ENCODE measurements at places on chromosomes 7 and 10. TPM values are rescaled to one million over a fixed set of nuclear protein-coding genes. Genes with fewer than 3 reads are reported as not detected.

DNA sequence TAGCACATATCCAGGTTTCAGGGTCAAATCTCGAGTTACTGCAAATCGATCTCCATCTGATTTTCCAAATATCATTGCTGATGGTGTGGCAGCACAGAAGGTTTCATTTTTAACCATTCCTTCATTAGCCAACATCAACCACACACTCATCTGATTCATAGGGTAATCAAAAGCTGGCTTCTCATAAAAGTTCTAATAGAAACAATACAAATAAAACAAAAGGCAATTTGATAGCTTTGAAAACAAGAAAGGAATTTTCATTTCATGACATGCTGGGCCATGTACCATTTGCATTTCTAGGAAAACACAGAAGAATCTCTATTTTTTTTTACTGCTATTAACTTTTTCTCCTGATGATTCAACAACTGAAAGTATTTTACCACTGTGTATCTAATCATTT is 147.7 kb upstream of the SLC26A5 start:
- H3K4me3 ChIP-seq = no peak overlapping the region
- H3K27ac ChIP-seq = no peak overlapping the region
- no peaks in the 10 kb centered on the region for H3K4me1 ChIP-seq
- no peaks in the 10 kb centered on the region for H3K27me3 ChIP-seq
- H3K36me3 ChIP-seq = no peaks in the 10 kb centered on the region

DNA sequence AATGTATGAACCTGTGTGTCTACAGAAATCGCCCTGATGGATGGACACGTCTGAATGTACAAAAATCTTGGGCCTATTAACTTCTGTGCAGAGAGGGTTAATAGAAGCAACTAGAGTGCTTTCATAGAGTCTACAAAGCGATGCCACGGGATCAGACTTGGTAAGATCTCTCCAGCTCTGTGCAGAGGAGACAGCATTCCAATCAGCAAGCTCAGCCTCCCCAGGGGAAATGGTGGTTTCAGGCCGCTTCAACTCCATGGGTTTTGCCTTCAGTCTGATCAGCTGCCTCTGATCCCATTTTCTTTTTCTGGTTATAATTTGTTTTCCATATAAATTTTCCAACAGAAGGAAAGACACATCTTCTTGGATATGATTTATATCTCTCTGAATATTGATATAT is 35.1 kb upstream of the COBL start:
- no peak for DNase-seq
- no peaks in the 10 kb centered on the region for H3K36me3 ChIP-seq
- H3K27me3 ChIP-seq = no peaks in the 10 kb centered on the region
- H3K4me1 ChIP-seq = no peaks in the 10 kb centered on the region

DNA sequence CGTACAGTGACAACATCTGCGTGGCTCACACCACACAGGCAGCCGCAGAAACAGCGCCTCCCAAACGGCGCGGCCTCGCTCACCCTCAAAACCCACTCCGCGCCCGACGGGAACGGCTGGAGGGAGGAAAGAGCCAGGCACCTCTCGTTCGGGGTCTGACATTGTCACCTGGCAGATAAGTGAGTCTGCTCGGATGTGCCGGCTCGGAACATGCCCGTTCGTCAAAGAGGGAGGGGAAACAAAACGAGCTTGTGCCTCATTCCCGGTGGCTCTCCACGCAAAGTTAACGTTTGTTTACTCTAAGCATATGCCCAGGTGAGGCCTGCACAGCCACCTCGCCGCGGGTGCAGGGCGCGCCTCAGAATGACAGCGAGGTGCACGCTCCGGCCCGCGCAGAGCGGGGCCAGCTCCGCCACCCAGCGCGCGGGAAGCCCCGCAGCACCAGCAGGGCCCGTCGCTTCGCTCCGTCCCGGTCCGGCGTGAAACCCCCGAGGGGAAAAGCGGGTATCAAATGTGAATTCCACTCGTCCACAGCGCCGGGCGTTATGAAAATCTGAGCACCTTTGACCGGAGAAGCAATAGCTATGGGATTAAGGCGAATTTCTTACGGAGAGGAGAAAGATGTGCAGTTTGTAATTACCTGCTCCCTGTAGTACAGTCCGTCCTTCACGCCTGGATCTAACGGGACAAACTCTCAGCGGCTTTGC is 13.1 kb downstream of the CNPY1 start:
- DNase-seq = no peak
- H3K4me1 ChIP-seq = no peaks in the 10 kb centered on the region
- H3K27ac ChIP-seq = no peak overlapping the region
- no peak overlapping the region for H3K4me3 ChIP-seq
- H3K36me3 ChIP-seq = no peaks in the 10 kb centered on the region

- no peak overlapping the region for H3K4me3 ChIP-seq
- no peaks in the 10 kb centered on the region for H3K4me1 ChIP-seq
- no peak for DNase-seq
- H3K27me3 ChIP-seq = no peaks in the 10 kb centered on the region
- no peak overlapping the region for H3K27ac ChIP-seq
Observed at GRCh38 chr7:121452389-121452788, 56.3 kb upstream of the FAM3C start.

DNA sequence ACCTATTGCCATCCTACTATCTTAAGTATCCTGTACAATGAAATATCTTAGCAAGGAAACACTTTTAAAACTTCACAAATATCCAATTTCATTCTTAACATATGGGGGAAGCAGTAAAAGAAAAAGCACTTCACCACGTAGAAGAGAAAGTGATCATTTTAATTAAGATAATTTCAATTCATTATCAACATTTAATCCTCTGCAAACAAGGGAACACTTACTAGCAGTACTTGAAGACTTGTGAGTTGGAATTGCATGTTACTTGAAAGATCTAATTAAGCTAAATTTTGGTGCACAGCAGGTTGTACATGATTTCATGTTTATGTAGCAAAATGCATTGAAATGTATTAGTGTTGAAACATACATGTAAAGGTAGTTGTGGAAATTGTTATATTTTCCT is 20.8 kb upstream of the CCAR1 start:
- no peaks in the 10 kb centered on the region for H3K36me3 ChIP-seq
- no peaks in the 10 kb centered on the region for H3K4me1 ChIP-seq
- no peak overlapping the region for H3K27ac ChIP-seq
- no peak for DNase-seq
- H3K4me3 ChIP-seq = no peak overlapping the region

GRCh38 chr7:18225067-18225466 is 197.4 kb upstream of the PRPS1L1 start:
- H3K27me3 ChIP-seq = no peaks in the 10 kb centered on the region
- DNase-seq = no peak
- H3K4me1 ChIP-seq = peaks cover 15% of the 10 kb centered on the region
- H3K27ac ChIP-seq = no peak overlapping the region
- no peaks in the 10 kb centered on the region for H3K36me3 ChIP-seq

DNA sequence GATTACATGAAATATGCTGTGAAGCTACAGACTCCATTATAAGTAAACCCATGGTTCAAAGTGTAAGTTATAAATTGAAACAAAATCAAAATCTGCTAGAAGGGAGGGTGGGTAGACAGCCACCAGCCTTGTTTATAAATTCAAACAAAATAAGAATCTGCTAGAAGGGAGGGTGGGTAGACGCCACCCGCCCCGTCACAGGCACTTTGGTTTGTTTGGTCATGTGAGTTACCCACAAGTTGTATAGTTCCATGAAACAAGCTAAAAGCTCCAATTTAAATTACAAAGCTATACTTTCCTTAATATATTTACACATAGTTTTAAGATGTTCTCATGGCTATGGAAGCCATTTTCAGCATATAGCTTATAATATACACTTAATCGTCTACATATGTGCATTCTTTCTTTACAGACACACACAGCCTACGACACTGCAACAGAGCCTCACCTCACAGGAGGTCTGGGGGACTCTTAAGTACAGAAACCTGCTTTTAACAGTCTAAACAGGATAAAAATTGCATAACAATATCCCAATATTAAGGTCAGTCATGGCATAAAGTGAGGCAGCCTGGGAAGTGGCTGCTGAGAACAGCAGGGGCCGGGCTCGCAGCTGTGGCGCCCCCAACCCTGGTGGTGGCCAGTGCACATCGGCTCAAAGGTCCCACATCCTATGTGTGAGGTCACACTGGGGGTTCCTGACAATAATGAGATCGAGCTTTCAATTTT is 28.1 kb upstream of the NCAPG2 start:
- peaks cover 46% of the 10 kb centered on the region for H3K36me3 ChIP-seq
- no peaks in the 10 kb centered on the region for H3K4me1 ChIP-seq
- no peak for DNase-seq
- no peak overlapping the region for H3K4me3 ChIP-seq
- no peaks in the 10 kb centered on the region for H3K27me3 ChIP-seq

DNA sequence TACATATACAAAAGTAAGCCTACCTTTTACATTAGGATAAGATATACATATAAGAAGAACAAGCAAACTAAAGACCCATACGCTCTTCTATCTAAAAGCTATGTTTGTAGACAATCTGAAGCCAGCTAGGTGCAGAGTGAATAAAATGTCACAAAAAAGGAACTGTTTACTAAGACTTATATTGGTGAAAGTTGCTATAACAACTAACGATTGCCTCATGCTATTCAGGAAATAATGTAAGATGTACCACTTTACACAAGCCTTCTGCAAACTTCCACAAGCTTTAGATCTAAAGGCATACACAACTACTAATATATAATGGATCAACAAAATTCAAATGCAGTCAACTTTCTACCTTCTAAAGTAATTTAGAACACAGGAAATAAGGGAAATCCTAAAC is 175.1 kb downstream of the SRPK2 start:
- H3K27me3 ChIP-seq = no peaks in the 10 kb centered on the region
- no peaks in the 10 kb centered on the region for H3K36me3 ChIP-seq
- H3K27ac ChIP-seq = no peak overlapping the region
- no peak for DNase-seq

- H3K4me3 ChIP-seq = no peak overlapping the region
- no peaks in the 10 kb centered on the region for H3K36me3 ChIP-seq
- no peaks in the 10 kb centered on the region for H3K4me1 ChIP-seq
- no peak for DNase-seq
Observed at GRCh38 chr7:50981743-50982142, 199.0 kb upstream of the GRB10 start.

- H3K36me3 ChIP-seq = peaks cover 24% of the 10 kb centered on the region
- no peaks in the 10 kb centered on the region for H3K27me3 ChIP-seq
Observed at GRCh38 chr7:47957156-47957555, 8.9 kb upstream of the PKD1L1 start.

- peak overlapping the region; percentile 91 for H3K27ac ChIP-seq
- peaks cover 20% of the 10 kb centered on the region for H3K36me3 ChIP-seq
- DNase-seq = peak; percentile 99
- H3K27me3 ChIP-seq = no peaks in the 10 kb centered on the region
- H3K4me1 ChIP-seq = peaks cover 43% of the 10 kb centered on the region
Observed at GRCh38 chr10:97718659-97719142, 5.2 kb downstream of the MARVELD1 start.

DNA sequence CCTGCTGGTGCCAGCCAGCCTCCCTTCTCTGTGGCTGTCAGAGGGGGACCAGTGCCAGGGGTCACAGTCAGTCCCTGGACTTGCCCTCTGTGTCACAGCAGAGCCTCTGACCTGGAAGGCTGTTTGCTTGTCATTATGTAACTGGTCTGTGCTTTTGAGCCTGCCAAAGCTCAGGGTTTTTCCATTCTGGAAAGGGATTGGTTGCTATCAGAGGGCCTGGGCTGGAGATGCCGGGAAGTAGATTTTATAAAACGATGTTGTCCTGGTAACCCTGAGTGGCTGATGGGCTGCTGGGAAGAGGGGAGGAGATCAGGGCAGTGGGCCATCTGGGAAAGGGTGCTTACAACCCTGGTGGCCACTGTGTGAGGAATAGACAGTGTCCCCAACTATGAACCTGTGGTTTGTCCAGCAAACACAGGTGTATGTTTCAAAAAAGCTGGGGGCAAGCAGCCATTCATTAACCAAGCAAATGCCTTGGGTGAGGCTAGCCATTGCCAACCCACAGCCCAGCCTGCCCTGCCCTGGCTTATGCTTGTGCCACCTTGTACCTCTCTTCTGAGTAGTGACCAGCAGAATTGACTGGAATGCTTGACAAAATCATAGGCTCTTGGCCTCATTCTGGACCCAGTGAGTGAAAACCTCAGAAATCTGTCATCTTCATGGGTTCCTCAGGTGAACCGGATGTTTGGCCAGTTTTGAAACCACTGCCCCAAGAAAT is 21.6 kb downstream of the SFTPD start:
- H3K36me3 ChIP-seq = no peaks in the 10 kb centered on the region
- no peak overlapping the region for H3K27ac ChIP-seq
- no peak overlapping the region for H3K4me3 ChIP-seq
- no peaks in the 10 kb centered on the region for H3K4me1 ChIP-seq

DNA sequence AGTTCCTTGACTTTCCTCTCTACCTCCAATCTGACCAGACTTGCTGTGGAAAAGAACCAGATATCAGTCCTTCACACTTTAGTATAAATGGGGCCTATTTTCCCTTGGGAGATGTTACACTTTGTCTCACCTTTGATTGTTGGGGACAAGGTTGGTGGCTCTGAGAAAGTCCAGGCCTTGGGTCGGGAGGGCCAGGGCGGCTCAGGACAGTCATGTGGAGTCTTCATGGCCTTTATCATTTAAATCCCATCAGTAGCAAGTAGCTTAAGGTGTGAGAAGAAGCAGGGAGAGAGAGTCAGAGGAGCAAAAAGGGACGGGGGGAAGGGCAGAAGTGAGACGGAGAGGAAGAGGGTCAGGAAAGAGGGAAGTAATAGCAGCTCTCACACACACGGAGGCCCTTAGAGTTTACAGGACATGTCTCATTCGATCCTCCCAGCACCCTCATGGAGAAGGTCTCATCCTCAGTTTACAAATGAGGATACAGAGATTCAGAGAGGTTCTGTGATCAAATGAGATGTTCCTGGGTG is 40.5 kb downstream of the TBATA start:
- H3K4me1 ChIP-seq = peaks cover 33% of the 10 kb centered on the region
- no peaks in the 10 kb centered on the region for H3K27me3 ChIP-seq
- no peak overlapping the region for H3K27ac ChIP-seq

GRCh38 chr7:25843467-25843866 is 308.5 kb upstream of the NFE2L3 start:
- H3K4me1 ChIP-seq = peaks cover 9% of the 10 kb centered on the region
- no peak for DNase-seq

GRCh38 chr10:68474021-68474420 is 2.2 kb upstream of the DNA2 start:
- H3K36me3 ChIP-seq = peaks cover under 1% of the 10 kb centered on the region
- no peak overlapping the region for H3K27ac ChIP-seq
- H3K4me3 ChIP-seq = no peak overlapping the region

DNA sequence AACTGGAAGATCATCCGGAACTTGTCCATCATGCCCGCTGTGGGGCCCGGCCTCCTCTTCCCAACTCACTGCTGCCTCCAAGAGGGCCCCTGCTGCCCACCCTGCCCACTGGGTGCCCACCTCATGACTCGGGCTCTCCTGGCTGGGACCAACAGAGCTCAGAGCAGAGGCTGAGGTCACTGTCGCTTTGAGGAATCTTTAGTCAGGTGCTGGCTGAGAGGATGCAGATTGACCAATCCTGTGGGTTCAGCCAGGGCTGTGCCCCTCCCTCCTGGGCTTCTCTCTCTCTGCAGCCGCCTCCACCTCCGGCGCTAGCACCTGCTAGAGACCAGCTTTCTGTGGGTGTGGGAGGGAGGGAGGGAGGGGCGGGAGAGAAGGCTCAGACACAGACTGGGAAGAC is at the start of gene CALHM1:
CALHM1 (minus strand) TSS at position 181 of the 400 bp plus-strand sequence; CDS start at position 32, 149 bp downstream.
- no peak within 1 kb of the TSS for H3K27ac ChIP-seq
- DNase-seq = no peak
- H3K4me1 ChIP-seq = no peaks in the 10 kb centered on the region
- no peaks in the 10 kb centered on the region for H3K36me3 ChIP-seq

The AFAP1L2 gene
- polyA plus RNA-seq = 12.0 TPM

The IKZF1 gene
- polyA plus RNA-seq = 4.5 TPM

The KLF14 gene
- 0.18 TPM for polyA plus RNA-seq

The AKR1D1 gene
- polyA plus RNA-seq = 4.4 TPM

The ANXA7 gene
- 63.5 TPM for polyA plus RNA-seq

The CLEC5A gene
- polyA plus RNA-seq = 0.09 TPM
